Stimulated activated CD4-positive, alpha-beta T cell treated with anti-CD3 and anti-CD28 coated beads, Interleukin-2, amount 100 ng/mL, for 4 hours (primary cell): ENCODE measurements at places on chromosomes 16 and 17.

- no peak for DNase-seq
These were observed 50.8 kb downstream of the DNAH17 start for GRCh38 chr17:78526231-78527025.

GRCh38 chr17:21250854-21251253 is 2.4 kb downstream of the NATD1 start:
- no peak for DNase-seq

- DNase-seq: no peak
These were observed 53.0 kb upstream of the YPEL2 start for GRCh38 chr17:59278406-59278805.

DNA sequence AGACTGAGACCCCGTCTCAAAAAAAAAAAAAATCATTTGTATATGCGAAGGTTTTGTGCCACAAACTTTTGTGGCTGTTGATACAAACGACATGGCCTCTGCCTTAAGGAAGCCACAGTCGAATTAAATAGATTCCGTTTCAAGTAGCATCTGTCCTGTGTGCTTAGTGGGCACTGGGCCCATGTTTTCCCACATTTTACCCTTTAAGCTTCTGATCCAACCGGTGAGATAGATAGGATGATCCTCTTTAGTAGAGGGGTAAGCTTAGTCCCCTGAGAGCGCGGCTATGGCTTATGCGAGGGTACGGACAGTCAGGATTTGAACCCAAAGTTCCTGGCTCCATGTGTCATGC is 776 bp upstream of the TMEM219 start:
- DNase-seq: no peak

DNA sequence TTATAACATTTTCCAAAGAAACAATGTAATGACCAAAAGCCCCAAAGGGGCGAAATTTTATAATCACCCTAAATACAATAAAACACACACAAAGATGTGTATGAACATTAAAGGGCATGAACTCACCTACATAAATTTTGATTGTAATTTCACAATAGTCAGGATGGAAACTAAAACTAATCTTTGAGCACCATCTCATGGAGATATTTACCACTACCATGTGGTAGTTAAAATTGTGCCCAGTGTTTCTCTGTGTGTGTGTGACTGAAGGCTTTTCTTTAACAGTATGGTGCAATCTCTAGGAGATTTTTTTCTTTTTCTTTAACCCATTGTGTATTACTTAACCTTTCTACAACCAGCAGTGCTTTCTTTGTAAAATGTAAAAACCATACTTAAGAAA is 19.7 kb upstream of the MEIOC start:
- no peak for DNase-seq

DNA sequence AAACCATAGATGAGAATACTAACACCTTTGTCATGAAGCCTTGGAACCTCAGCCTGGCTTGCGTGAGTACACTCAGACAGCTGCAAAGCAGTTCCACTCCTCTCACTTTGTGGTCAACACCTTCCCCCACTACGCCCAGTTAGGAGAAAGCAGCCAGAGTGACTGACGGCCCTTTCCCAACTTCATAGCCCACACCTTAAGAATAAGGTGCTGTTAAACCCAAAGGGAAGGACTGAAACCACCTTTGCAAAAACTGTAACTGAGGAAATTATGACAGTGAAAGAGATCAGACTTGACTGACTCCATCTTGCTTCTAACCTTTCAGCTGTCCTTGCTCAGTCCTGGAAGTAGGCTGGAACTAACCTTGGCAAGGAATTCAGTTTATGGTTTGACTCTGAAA is 13.7 kb downstream of the N4BP1 start:
- no peak for DNase-seq

DNA sequence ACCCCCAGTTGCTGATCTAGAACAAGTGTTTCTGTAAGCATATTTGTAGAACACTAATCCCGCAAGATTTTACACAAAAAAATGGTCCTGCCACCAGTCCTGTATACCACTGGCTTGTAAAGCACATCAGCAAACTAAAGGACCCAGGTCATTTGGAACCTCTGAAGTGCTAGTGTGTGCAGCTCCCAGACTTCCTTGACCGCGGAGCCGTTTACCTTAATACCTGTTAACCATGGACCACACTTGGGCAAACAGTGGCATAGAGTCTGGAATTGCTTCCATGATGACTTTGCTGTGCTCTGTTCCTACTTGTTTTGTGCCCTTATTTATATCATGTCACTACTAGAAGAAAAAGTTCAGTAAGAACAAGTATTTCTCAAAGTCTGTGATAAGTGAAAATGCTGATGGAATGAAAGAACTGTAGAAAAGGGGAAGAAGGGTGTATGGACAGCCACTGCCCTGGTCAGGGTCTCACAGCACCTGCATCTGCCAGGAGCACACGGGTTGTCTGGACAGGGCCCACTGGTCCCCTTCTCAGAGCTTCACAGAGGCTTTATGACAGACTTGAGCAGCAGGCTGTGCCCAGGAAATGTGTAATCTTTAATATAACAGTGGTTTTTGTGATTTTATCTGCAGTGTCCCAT is 29.3 kb downstream of the ALDH3A2 start:
- no peak for DNase-seq

DNA sequence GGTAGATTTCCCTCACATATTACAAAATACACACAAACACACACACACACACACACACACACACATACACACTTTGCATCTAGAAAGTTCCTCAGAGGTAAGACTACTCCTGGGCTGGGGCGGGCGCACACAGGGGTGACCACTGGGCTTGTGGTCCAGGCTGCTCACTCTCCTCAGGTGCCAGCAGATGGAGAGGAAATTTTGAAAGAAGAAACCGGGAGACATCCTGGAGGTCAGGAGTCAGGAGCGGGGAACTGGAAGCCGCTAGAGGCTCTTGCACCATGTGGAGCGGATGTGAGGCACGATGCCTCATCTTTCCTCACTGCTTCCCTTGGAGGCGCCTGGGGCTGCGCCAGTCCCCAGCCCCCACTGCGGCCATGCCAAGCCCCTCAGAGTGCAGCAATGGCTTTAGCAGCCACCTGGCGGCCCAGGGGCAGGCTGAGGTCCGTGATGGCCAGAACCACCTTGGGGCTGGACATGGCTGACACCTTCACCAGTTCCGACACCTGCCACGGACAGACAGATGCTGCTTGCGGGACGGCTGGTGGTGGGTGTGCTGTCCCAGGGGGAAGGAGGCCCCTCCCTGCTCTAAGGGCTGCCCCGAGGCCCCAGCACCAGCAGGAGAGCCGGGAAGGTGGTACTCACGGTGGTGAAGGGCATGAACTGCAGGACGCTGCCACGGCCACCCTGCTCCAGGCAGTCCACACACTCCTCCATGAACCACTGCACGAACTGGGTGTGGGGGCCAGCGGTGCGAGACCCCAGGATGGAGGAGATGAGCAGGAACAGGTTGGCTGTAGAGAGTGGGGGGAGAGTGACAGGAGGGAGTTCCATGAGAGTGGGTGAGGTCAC is 4.1 kb downstream of the CSF3 start:
- DNase-seq: no peak

- DNase-seq: peak; percentile 15
These were observed 25.9 kb downstream of the BRIP1 start for GRCh38 chr17:61837175-61838051.

DNA sequence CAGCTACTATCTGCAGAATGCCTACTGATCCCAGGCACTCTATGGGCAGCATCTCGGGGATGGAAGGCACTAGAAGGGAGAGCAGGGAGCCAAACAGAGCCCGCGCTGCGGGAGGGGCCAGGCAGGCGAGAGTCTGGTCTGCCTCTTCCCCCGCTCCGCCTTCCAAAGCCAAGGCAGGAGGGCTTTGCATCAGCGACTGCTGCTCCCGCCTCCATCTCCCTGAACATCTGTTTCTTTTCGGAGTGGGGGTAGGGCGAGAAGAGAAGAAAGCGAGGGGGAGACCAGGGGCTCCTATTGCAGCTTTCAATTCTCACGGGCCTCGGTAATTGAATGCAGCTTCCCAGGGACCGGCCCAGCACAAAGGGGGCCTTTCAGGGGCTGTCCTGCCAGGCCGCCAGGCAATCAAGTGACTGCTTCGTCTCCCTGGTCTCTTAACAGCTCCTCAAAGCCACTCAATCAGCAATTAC is 31.4 kb upstream of the CDC42EP4 start:
- DNase-seq: no peak

DNA sequence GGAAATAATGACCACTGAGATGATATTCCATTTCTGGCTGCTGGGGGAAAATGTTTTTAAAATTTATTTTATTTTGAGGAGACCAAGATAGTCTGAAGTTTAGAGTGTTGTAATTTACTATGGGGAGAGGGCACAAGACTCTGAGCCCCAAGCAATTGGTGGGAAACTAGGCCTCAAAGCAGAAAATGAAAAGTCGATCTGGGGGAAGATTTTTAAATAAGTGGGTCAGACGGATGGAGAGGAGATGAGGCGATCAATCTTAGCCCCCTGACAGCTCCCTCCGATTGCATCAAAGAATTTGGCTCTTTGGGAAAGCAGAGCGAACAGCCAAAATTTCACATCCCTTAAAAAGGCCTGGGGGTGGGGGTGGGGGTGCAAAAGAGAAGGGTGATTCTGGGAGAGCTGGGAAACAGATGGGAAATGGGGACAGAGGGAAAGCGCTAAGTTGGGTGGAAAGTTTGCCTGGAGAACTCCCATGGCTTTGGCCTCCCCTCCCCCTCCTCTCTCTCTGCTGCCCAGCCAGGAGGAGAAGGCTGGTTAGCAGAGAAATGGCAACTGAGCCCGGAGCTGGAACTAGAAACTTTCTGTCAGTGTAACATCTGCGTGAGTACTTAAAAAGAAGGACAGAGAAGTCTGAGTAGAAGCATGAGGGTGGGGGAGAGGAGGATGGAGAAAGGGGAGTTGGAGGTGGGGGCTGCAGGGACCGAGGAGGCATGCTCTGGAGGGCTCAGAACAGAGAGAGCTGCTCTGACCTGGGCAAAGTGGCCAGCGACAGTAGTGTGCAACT is 1.4 kb upstream of the HOXB2 start:
- DNase-seq: no peak

- no peak for DNase-seq
These were observed 26.4 kb downstream of the CFAP20 start for GRCh38 chr16:58102665-58103392.

- DNase-seq: no peak
These were observed 133.6 kb downstream of the BANP start for GRCh38 chr16:88084881-88085280.

DNA sequence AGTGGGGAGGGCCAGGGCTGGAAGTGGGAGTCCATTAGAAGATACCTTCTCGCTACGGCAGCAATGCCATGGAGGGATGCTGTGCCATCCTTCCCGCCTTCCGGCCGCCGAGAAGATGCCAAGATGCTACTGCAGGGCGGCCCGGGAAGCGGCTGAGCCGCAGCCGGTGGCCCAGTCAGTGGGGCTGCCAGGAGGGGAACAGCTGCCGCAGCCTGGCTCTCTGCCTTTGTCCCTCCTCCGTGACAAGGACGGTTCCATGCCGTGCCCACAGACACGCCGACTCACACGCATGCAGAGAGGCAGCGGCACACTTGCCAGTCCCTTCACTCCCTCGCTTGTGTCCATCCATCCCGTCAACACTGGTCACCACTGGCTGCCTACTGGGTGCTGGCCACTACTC is 20.2 kb upstream of the NCBP3 start:
- no peak for DNase-seq

GRCh38 chr16:46706642-46707041 is 17.2 kb downstream of the ORC6 start:
- no peak for DNase-seq

DNA sequence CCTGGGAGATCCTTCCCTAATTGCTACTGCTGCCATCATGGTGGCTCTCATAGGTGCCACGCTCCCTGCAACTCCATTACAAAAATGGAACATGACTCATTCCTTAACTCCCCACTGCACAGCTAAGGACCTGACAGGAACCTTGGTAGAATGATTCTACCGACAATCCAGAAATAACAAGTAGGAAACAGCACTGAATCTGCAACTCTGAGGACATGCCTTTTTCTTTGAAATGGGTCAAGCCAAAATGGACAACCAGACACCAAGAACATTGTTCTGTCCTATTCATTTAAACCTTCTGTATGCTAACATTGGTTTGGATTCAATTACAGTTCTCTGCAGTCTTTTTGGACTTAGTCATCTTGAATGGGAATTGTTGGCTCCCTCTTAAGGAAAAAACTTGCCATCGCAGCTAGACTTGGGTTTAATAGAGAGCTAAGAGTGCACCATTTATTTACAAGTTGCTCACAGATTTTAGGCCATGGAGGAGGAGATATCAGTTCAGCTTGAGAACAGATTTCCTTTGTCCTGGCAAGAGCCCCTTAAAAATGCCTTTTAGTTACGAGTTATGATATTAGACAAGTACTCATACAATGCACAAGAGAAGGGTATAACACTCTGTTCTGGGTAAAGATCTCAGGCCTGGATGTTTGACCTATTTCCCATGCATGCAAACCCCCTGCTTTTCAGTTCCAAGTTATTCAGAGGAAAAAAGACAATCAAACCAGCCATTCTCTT is 20.9 kb upstream of the NSRP1 start:
- no peak for DNase-seq

- DNase-seq: peak; percentile 68
These were observed 14.7 kb downstream of the KCTD19 start for GRCh38 chr16:67311607-67312488.

DNA sequence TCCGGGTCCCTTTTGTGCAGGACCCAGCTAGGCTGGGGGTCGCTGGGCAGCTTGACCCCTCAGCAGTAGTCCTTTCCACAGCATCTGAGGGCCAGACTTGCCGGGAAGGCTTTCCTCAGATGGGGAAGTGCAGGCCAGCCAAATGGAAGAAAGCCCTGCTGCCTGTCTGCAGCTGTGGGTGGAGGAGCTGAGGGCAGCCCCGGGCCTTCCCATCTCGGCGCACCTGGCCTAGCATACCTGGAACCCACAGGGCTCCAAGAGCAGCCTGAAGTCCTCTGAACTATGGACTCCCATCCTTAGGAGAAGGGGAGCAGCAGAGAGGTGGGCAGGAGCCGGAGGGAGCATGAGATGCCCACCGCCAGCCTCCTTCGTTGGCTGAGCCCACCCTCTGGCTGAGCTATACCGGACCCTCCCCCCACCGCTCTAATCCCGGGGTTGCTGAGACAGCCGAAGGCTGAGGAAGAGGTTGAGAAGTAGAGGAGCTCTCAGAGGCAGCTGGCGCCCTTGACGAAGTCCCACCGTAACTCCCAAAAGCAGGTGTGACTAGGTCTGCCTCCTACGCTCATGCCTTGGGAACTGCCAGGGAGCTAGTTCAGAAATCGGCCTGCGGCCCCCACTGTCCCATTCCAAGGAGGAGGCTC is 13.2 kb downstream of the UBALD2 start:
- no peak for DNase-seq

DNA sequence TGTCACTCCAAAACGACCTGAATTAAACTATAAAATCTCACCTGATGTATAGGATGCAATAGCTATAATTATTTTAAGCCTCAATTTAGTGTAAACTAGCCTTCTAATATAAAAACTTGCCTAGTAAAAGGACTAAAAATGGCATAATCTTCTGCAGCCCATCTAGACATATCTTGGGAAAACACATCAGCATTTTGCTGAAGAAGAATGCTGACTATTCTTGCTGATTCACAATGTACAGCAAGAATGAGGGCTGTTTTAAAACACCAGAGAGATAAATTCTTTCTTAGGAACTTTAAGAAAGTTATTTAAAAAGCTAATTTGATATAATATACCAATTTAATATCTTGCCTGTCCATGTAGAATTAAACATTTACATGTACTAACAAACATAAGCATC is 63.2 kb downstream of the SHCBP1 start:
- DNase-seq: no peak

GRCh38 chr17:61511480-61512182 is 59.4 kb downstream of the TBX4 start:
- no peak for DNase-seq
